ENCODE measurements at places on chromosomes 7 and 10. TPM values are rescaled to one million over a fixed set of nuclear protein-coding genes. Genes with fewer than 3 reads are reported as not detected.

Gene GIMAP8
- total RNA-seq, result not detected

Gene FAM180A
- total RNA-seq, result not detected

Gene PNLIPRP1
- not detected for total RNA-seq

Gene TCTN3
- 14.7 TPM for total RNA-seq

Gene NPFFR1
- total RNA-seq, result not detected

Gene VWC2
- 1.2 TPM for total RNA-seq

Gene NKX1-2
- 0.59 TPM for total RNA-seq

Gene ASAH2B
- total RNA-seq, result 15.5 TPM

Gene UBTD1
- 8.0 TPM for total RNA-seq

Gene TWIST1
- not detected for total RNA-seq

Gene SLC16A9
- 1.2 TPM for total RNA-seq

Gene SPOCK2
- 362 TPM for total RNA-seq

Gene GRID2IP
- total RNA-seq, result 0.66 TPM

Gene CALD1
- 61.8 TPM for total RNA-seq

Gene SLK
- total RNA-seq, result 122 TPM

GRCh38 chr10:5508161-5508604, 8.8 kb upstream of the CALML5 start:
- DNase-seq, result no peak

DNA sequence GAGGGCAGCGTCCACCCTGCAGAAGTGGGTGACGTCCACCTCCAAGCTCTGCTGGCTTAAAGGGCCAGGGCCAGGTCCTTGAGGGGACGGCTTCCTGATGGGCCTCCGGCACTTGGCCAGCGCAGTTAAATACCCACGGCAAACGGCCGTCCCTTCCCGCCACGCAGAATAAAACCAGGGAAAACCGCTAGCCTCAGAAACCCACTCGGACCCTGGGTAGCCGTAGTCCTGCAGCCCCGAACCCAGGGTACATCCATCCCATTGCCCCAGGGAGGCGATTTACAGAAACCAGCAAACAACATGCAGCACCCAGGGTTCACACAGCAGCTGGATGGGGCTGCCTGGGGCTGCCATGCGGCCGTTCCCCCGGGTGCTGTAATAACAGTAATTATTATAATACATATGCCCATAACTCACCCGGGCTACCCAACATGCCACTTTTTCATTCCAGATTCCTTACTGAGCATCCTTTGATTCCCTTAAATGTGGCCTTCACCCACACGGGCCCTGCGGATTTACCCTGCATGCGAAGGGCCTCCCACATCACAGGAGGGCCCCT, 81.5 kb upstream of the PDGFA start:
- DNase-seq, result peak; percentile 6

DNA sequence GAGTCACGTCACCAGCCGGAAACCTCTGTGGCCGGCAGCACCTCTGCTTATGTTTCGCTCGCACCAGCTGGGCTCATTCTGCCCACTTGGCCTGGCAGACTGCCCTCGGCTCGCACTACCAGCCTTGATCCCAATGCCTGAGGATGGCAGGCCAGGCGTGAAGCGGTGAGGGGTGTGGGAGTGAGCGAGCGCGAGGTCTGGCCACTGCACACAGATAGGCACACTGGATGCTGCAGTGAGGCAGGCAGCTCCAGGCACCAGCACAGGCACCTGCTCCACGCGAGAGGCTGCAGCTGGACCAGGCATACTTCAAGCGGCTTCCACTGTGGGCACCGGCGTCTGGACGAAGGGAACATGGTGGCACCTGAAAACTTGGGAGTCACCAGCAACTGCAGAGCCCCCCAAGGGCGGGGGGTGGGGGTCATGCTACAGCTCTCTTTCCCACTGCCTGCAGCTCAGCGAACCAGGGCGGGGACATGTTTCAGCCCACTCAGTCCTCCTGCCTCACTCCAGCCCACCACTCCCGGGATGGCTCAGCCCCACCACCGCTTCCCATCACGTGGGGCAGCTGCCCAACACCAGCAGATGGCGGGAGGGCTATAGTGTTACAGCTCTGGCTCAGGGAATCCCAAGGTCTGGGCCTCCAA, 5.4 kb upstream of the DMTF1 start:
- peak; percentile 31 for DNase-seq

DNA sequence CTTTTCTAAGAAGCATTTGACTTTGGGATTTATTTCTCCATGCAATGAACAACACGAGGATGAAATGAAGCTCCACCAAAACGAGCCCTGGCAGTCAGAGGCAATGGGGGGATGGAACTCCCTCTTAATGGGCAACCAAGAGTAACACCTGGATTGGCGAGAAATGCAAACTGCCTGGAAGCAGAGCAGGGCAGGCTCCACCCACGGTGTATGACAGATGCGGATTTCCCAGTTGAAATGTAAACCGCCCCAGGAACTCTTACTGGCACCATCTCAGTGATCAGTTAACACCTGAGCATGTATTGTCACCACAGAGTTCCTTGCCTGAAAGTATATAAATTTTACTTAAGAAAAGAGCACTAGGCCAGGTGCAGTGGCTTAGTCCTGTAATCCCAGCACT, 47.3 kb upstream of the AUTS2 start:
- no peak for DNase-seq

GRCh38 chr10:17213646-17214349, 12.3 kb upstream of the TRDMT1 start:
- DNase-seq, result no peak

- no peak for DNase-seq
Observed at GRCh38 chr10:49593564-49593875, 16.6 kb upstream of the SLC18A3 start.

GRCh38 chr10:88147000-88147798, 283.8 kb downstream of the PTEN start:
- no peak for DNase-seq

- DNase-seq, result no peak
Observed at GRCh38 chr7:87380905-87381304, 35.4 kb downstream of the CROT start.

DNA sequence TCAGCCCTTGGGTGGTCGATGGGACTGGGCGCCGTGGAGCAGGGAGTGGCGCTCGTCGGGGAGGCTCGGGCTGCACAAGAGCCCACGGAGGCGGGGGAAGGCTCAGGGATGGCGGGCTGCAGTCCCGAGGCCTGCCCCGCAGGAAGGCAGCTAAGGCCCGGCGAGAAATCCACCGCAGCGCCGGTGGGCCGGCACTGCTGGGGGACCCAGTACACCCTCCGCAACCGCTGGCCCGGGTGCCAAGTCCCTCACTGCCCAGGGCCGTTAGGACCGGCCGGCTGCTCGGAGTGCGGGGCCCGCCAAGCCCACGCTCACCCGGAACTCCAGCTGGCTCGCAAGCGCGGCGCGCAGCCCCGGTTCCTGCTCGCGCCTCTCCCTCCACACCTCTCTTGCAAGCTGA, 138.4 kb downstream of the BAMBI start:
- no peak for DNase-seq

- DNase-seq, result no peak
Observed at GRCh38 chr10:48598936-48599829, 5.7 kb downstream of the ARHGAP22 start.

GRCh38 chr10:125201108-125201524, 40.8 kb upstream of the CTBP2 start:
- no peak for DNase-seq

- peak; percentile 29 for DNase-seq
Observed at GRCh38 chr10:96512524-96513304, 1.0 kb downstream of the TLL2 start.

GRCh38 chr7:119664601-119665000, 608.4 kb upstream of the KCND2 start:
- no peak for DNase-seq

GRCh38 chr10:101695404-101695890, 477 bp upstream of the FBXW4 start:
- DNase-seq, result no peak

- DNase-seq, result no peak
Observed at GRCh38 chr10:119933179-119933578, 40.6 kb downstream of the SEC23IP start.

DNA sequence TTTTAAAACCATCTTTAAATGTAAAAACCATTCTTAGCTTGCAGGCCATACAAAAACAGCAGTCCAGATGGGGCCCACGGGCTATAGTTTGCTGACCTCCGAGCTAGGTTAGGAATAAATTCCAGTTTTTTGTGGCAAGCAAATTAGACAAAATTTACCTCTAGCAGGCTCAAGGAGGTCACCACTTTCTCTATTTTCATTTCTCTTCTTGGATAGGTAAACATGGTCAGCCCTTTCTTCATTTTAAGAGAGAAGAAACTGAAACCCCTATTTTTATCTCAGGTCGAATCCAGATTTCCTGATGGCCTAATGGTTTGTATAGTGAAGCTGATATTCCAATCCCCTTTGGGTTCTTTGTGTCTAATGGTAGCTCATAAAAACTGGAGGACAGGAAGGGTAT, 10.7 kb downstream of the IKZF5 start:
- no peak for DNase-seq

GRCh38 chr10:69801434-69802315, at the start of gene COL13A1:
TSS of gene COL13A1 (plus strand) at chr10:69801906. CDS start at chr10:69802424, 518 bp downstream.
- DNase-seq, result no peak

- peak; percentile 80 for DNase-seq
Observed at GRCh38 chr10:119079599-119080520, 757 bp downstream of the EIF3A start.

- no peak for DNase-seq
Observed at GRCh38 chr7:18457832-18458231, 37.7 kb upstream of the HDAC9 start.

- no peak for DNase-seq
Observed at GRCh38 chr10:1036341-1036791, 10.7 kb upstream of the IDI2 start.

DNA sequence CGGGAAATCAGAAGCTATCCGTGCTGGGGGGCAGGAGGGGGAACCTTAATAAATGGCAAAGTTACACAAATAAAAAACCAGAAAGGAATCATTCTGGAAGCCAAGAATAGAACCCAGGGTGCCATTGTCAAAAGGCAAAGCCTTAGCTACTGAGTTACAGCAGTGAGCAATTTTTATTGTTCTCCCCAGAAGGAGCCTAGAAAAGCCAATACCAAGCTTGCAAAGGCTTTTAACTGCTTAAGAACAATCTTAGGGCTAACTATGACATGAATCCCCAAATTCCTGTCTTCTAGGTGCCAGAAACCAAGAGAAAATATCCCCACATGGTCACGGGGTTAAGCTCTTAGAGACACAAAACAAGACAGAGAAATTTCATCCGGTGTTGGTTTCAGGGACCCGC, 482.7 kb downstream of the CCSER2 start:
- DNase-seq, result no peak

- DNase-seq, result peak; percentile 80
Observed at GRCh38 chr10:74825371-74826141, 844 bp upstream of the KAT6B start.

- DNase-seq, result no peak
Observed at GRCh38 chr7:99808766-99809165, 19.0 kb upstream of the CYP3A43 start.

DNA sequence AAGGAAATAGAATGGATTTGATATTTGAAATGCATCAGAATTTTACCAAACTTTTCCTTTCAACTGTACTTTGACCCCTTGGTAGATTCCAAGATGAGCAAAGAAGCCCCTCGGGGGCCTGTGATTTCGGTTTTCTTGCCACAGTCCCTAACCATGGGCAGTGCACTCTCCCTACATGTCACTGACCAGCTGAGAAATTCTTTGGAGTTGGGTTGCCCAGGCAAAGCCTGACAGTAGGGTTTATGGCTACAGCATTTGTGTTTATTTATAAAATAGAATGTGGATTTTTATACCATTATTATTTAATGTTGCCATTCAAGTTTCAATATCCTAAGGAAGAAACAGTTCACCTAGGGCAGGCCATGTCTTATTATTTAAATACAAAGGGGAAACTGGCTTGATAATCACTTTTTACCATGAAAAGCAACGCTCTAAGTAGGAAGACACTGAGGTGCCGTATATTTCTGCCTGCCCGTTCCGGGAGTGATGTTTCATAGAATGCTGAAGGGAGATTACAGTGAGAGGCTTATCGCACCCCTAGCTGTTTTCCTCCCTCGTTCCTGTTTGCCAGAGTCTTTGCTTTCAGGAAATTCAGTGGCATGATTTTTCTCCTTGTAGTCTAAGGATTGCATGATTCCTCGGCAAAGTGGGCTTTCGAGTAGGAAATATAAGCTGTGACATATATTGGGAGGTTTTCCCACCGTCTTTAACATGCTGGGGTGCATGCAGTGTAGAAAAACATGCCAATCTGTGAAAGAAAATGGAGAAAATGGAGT, 35.8 kb downstream of the WIPF3 start:
- no peak for DNase-seq

- DNase-seq, result no peak
Observed at GRCh38 chr10:71638064-71638821, 81.3 kb downstream of the C10orf105 start.

DNA sequence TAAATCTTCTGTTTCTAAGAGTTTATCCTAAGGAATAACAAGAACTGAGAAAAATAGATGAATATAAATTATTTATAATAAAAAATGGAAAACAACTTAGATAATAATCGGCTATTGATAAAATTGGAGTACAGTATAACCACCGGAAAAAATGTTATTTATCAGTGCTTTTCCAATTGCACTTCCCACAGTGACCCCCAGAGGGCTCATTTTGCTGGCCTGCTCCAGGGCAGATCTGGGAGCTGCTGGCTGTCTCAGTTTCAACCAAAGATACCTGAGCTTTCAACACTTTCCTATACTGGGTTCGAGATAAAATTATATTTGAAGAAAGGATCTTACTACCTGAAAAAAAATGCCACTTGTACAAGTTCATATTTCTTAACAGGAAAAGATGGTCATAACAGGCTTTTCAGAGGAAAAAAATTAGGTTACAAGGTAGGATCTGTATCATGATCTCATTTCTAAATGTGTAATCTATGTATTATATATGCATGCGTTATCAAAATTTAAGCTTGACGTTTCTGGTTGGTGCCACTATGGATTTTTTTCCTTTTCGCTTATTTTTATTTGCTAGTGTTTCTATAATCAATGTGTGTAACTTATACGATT, 165.7 kb downstream of the NPSR1 start:
- peak; percentile 78 for DNase-seq

DNA sequence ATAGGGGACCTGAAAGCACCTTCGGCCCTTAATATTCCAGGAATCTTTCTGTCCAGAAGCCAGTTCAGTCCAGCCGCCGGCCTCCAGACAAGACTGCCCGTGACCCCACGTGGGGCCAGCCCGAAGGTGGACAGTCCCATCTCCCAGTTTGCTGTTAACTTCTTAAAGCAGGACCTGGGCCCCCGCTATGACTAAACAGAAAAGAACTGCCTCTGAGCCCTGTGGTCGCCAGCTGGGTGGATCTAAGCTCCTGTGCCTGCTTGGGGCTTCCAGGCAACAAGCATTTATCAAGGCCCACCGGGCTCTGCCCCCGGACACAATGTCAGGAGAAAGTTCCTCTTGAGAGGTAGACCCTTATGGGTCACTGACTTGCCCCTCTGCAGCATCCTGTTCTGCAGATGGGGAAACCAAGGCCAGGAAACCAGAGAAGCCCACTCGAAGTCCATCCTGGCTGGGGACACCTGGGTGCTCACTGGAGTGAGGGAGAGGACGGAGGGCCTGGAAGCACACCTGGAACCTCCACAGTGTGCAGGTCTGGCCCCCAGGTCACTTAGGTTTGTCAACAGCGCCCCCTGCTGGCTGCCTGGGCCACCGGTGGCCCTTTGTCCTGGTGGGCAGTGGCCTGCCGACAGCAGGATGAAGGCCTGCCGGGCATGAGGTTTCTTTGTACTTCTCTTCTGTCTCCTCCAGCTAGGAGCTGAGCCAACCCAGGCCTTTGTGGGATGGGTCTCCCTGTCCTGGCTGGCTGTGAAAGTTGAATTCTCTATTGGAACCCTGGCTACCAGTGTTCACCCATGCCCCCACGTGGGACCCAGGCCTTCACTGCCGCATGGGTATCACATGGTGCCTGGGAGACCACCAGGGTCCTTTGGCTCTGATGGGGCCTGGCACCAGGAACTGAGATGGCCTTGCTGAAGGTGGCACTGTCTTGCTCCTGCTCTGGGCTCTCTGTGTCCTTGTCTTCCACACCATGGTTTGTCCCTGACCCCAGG, 128.0 kb downstream of the ZMIZ1 start:
- DNase-seq, result peak; percentile 87
